ENCODE measurements at places on chromosomes 16 and 17. TPM values are rescaled to one million over a fixed set of nuclear protein-coding genes. Genes with fewer than 3 reads are reported as not detected.

The RCVRN gene
- total RNA-seq = not detected

The ABCA10 gene
- total RNA-seq = 0.64 TPM

GRCh38 chr17:2055292-2056205 lies 646 bp downstream of the HIC1 start:
- DNase-seq = peak; percentile 52

The APPBP2 gene
- total RNA-seq = 42.8 TPM

The SPATA22 gene
- 3.5 TPM for total RNA-seq

- peak; percentile 86 for DNase-seq
Measured at GRCh38 chr17:76397687-76398522, 13.5 kb downstream of the SPHK1 start.

DNA sequence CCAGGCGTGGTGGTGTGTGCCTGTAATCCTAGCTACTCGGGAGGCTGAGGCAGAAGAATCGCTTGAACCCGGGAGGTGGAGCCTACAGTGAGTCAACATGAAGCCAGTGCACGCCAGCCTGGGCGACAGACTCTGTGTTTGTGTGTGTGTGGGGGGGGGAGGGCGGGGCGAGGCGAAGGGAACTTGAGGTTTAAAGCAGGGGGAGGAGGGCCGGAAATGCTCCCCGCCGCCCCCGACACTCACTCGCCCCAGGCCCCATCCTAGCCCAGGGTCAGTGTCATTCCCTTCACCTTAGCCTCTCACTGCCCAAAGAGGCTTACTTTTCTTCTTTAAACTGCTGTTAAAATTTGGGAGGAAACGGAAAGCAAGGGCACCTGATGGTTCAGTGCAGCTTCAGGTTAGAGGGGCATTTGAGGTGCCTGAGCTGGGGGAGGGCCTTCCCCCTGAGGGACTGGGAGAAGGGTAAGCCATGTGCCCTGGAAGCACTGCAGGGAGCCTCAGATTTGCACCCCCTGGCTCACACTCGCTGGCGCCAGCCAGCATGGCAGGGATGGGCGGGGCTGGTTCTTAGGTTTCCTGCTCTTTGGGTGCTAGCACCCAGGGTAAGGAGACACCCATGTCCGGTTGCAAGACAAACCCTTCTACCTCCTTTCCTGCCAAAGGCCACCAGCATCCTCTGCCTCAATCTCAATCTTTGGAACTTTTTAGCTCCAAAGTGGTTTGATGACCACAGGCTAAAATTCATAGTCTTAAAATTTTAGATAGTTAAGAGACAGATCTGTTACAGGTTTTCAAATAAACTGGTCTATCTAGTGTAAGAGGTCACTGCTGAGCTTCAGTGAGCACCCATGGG lies 2.2 kb upstream of the LIMD2 start:
- no peak for DNase-seq

GRCh38 chr16:27237219-27238015 lies 31.2 kb downstream of the NSMCE1 start:
- no peak for DNase-seq

The ITGAX gene
- total RNA-seq = not detected

- no peak for DNase-seq
Measured at GRCh38 chr16:31129568-31130335, 5.8 kb downstream of the PRSS8 start.

The VTN gene
- 10.0 TPM for total RNA-seq

- no peak for DNase-seq
Measured at GRCh38 chr17:27848931-27849330, 44.2 kb downstream of the LYRM9 start.

GRCh38 chr16:31050280-31051030 lies 17.1 kb downstream of the STX4 start:
- peak; percentile 40 for DNase-seq

DNA sequence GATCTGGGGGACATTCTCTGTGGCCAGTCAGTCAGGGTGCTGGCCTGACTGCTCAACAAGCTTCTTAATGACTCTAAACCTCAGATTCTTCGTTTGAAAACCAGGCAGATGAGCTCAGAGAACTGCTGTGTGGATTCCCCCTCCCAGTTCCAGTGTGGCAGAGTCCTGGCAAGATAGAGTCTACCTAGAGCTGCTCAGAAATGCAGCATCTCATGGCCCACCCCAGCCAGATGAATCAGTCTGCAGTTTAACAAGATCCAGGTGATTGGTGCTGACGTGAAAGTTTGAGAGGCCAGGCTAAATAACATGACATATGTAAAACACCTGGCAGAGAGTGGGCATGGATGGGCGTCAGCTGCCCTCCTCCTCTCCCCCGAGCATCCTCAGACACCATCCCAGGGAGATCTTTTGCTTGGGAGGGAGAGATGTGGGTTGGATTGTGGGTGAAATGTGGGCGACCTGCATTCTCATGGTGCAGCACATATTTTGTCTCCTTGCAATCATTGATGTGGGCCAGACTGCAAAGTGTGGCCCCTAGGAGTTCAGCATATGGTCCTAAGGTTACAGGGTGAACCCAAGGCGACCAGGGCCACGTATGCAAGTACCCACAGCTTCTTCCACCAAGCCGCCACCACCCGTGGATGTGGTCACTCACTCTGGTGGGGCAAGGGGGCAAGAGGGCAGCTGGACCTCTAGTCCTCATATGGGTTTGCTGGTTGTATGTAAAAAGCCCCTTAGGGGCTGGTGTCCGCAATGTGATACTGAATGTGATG lies 19.5 kb downstream of the SOCS3 start:
- no peak for DNase-seq

Measured in fibroblast of villous mesenchyme (primary cell).